Subcutaneous adipose tissue (tissue), 4 donors: ENCODE measurements at places on chromosomes 1 and 21. TPM values are rescaled to one million over a fixed set of nuclear protein-coding genes. Genes with fewer than 3 reads are reported as not detected.

The IL19 gene
- not detected for total RNA-seq

The RAB3B gene
- not detected for total RNA-seq

The ALPL gene
- 2.6 TPM for total RNA-seq

The OLFML3 gene
- total RNA-seq = 43.0 TPM

The PAQR7 gene
- total RNA-seq = 5.3 TPM

The PTTG1IP gene
- 131 TPM for total RNA-seq

The RPL5 gene
- 1,754 TPM for total RNA-seq

The CNR2 gene
- total RNA-seq = under 0.01 TPM

The OR2G6 gene
- total RNA-seq = not detected
